Epithelial cell of esophagus (primary cell): ENCODE measurements at places on chromosomes 5 and 9.

- peak; percentile 82 for DNase-seq
These were observed 23.5 kb upstream of the ALDOB start for GRCh38 chr9:101458963-101459631.

GRCh38 chr9:124214116-124214515, 43.6 kb upstream of the NEK6 start:
- no peak for DNase-seq

GRCh38 chr5:160660132-160660531, 191.9 kb downstream of the ATP10B start:
- DNase-seq, result no peak

GRCh38 chr5:126508962-126509279, 85.7 kb downstream of the GRAMD2B start:
- peak; percentile 30 for DNase-seq

DNA sequence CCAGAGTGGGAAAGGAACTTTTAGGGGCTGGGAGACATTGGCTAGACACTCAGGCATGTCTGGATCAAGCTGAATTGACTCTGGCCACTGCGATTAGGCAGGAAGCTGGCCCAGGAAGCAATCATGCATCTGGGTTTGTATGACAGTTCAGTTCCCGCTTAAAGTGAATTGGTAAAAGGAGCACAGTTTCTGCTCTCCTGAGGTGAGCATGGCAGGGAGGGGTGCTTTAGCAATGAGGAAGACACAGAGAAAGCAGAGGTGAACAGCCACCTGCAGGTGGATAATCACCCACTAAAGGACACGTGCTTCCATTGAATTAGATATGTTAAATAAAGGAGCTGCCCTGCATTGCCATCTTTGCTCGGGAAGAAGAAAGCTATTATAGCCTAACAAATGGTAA, 248.1 kb upstream of the MAP3K1 start:
- DNase-seq, result no peak

- DNase-seq, result no peak
These were observed 39.0 kb downstream of the SHB start for GRCh38 chr9:38029915-38030638.

DNA sequence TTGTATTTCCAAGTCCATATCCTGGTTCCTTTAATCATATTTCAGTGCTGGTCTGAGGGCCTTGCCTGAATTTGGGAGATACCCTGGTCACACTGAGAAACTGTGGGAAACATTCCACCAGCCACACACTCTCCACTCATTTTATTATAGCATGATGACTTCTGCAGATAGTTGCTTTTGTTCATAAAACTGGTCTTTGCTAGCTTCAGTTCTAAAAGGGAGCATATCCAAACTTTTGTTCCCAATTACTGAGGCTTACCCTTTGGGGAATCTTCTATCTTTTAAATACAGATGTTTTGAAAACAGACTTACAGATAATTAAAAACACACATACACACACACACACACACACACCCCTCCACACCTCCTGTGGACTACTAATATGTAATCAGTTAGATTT, 21.0 kb downstream of the DMGDH start:
- DNase-seq, result no peak

GRCh38 chr9:112411626-112412027, 31.7 kb downstream of the HSDL2 start:
- DNase-seq, result peak; percentile 41
